NCI-H510A treated with DMSO at 0.1 percent for 48 hours (cell line): ENCODE measurements at places on chromosomes 2 and 18.

GRCh38 chr2:168500516-168500915, 44.4 kb downstream of the CERS6 start:
- DNase-seq: no peak

- no peak for DNase-seq
Observed at GRCh38 chr2:59083075-59083828, 842.1 kb upstream of the FANCL start.

DNA sequence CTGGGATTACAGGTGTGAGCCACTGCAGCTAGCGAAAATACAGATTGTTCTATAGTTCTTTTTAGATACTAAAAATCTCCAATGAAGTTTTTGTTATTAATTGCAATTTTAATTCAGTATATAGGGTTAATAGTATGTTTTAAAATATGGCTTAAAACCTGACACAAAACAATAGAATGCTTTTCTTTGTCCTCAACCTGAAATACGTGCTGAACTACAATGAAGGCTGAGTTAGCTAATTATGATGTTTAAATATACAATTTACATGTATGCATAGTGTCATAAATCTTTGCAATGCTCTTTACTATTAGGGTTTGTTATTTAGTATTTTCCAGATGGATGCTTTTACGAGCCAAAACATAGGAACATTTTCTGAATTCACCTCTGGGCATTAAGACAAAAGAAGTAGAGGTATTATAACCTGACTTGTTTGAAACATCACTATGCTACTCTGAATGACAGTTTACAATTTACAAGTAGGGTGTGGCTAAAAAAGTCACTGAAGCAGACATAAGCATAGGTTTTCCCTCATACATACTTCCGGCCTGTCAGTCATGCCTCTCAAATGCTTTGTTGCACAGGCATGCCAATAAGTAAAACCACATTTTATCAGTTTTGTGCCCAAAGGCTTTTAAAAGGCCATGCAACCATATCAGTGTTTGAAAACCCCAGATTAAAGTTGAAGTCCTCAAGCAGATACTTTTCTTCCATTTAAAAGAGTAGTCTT, 168.3 kb downstream of the OTX1 start:
- DNase-seq: no peak

- no peak for DNase-seq
Observed at GRCh38 chr2:195636890-195637289, 20.1 kb upstream of the SLC39A10 start.

DNA sequence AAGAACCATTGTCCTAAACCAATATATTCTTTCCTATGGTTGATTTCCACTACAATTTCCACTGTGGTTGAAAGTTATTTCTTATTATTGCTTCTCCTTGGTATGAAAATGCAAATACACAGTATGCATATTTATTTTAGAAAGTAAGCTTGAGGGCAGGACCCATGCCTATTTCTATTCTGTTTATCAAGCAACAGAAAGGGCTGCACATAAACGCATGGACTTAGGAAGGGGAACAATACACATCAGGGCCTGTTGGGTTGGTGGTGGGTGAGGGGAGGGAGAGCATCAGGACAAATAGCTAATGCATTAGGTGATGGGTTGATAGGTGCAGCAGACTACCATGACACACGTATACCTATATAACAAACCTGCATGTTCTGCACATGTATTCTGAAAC, 20.7 kb downstream of the SLC4A3 start:
- no peak for DNase-seq
